Left renal pelvis (tissue), 4 donors: ENCODE measurements at places on chromosomes 1 and 21. TPM values are rescaled to one million over a fixed set of nuclear protein-coding genes. Genes with fewer than 3 reads are reported as not detected.

Gene IGSF3
- 28.6 TPM for polyA plus RNA-seq

Gene LUZP1
- 29.6 TPM for polyA plus RNA-seq

Gene PTAFR
- polyA plus RNA-seq: 3.3 TPM

Gene NBPF20
- 1.3 TPM for polyA plus RNA-seq

DNA sequence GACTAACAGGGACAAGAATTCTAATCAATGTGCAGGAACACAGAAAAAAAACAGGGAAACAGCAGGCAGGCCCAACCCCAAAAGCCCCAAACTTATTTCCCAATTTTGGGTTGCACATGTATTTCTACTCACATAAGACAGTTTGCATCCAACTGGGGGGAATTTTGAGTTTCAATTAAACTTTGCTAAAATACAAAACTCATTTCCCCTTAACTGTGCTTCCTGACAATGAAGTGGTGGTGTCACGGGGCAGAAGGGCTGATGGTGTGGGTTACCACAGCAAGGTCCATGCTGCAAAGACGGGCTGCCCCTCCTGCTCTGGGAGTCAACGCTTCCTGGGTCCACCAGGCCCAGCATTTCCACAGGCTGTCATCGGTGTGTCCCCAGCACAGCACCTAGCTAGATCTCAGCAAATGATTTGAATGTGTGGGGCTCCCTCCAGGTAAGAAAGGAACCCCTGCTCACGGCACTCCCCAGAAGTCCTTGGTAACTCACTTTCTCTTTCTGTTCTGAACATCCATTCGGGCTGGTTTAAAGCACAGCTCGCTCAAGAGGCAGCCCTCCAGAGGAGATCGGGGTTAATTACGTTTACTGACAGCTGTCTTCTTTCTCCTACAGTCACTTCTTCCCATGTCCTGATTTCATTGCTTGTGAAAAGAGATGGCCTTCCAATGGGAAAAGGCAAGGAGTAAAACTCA, 27.4 kb downstream of the HIVEP3 start:
- no peak for DNase-seq

DNA sequence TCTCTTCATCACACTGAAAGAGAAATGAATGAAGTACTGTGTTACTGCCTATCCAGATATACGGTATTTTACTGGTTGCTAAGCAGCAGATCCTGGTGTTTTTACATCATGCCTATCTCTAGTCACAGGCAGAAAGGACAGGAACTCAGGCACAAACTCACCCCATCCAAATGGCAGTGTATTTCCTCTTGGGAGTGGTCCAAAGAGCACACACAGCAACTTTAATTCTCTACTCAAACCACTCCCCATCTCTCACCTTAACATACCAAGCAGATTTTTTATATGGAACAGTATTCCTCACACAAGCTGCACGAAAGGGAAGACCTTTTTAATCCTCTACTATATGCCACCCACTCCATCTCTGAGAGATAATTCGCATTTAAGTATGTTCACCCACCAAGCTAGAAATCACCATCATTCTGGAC, 27.3 kb downstream of the EIF4G3 start:
- DNase-seq: no peak

DNA sequence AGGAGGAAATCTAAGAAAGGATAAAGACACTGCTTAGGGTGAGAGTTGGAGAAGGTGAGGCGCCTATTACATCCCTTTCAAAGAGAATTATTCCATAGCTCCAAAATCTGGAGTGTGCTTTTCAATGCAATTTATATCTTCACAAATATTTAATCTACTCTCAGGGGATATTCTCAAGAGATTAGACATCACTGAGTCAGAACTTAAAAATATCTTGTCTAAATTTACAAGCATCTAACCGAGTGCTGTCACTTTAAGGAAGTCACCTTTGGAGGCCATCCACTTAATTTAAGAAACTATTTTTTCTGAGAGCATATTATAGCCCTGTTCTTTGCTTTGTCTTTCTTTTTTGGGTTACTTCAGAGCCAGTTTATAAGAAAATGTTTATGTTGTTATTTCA, 134.6 kb downstream of the TNFSF18 start:
- DNase-seq: no peak
